GM12878 (cell line): ENCODE measurements at places on chromosomes 7 and 10. TPM values are rescaled to one million over a fixed set of nuclear protein-coding genes. Genes with fewer than 3 reads are reported as not detected.

Gene TMEM139
- not detected in 2 replicates for total RNA-seq

Gene ASNS
- 64.5 and 64.6 TPM in 2 replicates for total RNA-seq

Gene SLC16A12
- total RNA-seq: not detected in 2 replicates

DNA sequence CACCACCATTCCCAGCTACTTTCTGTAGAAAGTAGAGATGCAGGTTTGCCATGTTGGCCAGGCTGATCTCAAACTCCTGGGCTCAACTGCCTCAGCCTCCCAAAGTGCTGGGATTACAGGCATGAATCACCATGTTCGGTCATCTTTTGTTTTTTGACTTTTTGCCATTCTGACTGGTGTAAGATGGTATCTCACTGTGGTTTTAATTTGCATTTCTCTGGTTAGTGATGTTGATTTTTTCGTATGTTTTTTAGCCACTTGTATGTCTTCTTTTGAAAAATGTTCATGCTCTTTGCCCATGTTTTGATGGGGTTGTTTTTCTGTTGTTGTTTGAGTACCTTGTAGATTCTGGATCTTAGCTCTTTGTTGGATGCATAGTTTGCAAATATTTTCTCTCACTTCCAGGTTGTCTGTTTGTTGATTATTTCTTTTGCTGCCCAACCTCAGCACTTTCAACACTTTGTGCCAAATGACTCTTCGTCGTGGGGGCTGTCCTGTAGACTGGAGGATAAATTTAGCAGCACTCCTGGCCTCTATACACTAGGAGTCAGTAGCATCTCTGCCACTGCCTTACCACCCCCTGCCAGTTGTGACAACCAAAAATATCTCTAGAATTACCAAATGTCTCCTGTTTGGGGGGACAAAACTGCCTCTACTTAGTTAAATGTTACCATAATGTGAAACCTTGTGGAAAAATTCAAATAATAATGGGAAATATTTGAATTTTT is 6.5 kb upstream of the CPED1 start:
- H3K36me3 ChIP-seq: no peaks in the 10 kb centered on the region
- H3K4me1 ChIP-seq: no peaks in the 10 kb centered on the region
- no peak for DNase-seq
- no peaks in the 10 kb centered on the region for H3K27me3 ChIP-seq
- H3K27ac ChIP-seq: no peak overlapping the region
- H3K4me3 ChIP-seq: no peak overlapping the region

- no peak overlapping the region for H3K27ac ChIP-seq
- H3K27me3 ChIP-seq: no peaks in the 10 kb centered on the region
- no peaks in the 10 kb centered on the region for H3K36me3 ChIP-seq
- no peaks in the 10 kb centered on the region for H3K4me1 ChIP-seq
These were observed 181.1 kb downstream of the SDHAF3 start for GRCh38 chr7:97298561-97298960.

DNA sequence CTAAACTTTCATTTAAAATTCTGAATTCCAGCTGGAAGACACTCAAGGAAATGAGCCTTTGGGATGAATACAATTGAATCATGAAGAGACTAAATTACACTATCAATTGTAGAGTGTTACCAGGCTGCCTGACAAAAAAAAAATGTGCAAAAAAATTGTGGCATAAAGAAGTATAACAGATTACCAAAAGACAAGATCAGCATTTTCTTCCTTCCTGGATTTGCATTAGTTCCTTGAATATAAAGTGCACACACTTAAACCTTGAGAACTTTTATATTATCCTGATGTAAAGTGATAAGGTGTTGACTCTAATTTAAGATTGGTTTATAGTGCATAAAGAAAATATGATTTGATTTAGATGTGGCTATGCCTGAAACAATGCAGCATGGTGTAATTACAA is 412.7 kb upstream of the KLF6 start:
- H3K4me1 ChIP-seq: no peaks in the 10 kb centered on the region
- H3K36me3 ChIP-seq: no peaks in the 10 kb centered on the region
- no peak for DNase-seq

- H3K27ac ChIP-seq: no peak overlapping the region
- no peak for DNase-seq
- no peaks in the 10 kb centered on the region for H3K36me3 ChIP-seq
- no peak overlapping the region for H3K4me3 ChIP-seq
- peaks cover 21% of the 10 kb centered on the region for H3K4me1 ChIP-seq
These were observed 1.0 kb downstream of the CPED1 start for GRCh38 chr7:120989257-120990220.

DNA sequence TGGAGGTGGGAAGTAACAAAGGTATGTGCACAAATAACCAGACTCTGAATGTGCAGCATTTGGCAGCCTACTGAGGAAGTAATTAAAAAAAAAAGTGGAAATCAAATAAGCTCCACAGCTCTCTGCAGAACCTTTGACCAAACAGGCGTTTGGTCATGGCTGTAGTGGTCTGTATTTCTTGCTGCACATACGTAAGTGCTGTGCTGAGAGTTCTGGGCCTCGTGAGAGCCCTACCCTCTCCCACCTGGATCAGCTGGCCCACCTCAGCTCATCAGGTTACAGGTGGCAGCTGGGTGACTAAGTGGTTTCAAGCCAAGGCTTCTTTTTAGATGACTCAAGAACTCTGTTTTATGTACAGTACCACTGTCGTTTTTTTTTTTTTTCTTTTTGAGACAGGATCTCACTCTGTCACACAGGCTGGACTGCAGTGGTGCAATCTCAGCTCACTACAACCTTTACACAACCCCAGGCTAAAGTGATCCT is 178.2 kb upstream of the KLF6 start:
- peaks cover 2% of the 10 kb centered on the region; the same call in 1 of the 2 replicates for H3K27me3 ChIP-seq
- H3K4me3 ChIP-seq: no peak overlapping the region
- H3K4me1 ChIP-seq: no peaks in the 10 kb centered on the region
- H3K36me3 ChIP-seq: no peaks in the 10 kb centered on the region
- no peak for DNase-seq

DNA sequence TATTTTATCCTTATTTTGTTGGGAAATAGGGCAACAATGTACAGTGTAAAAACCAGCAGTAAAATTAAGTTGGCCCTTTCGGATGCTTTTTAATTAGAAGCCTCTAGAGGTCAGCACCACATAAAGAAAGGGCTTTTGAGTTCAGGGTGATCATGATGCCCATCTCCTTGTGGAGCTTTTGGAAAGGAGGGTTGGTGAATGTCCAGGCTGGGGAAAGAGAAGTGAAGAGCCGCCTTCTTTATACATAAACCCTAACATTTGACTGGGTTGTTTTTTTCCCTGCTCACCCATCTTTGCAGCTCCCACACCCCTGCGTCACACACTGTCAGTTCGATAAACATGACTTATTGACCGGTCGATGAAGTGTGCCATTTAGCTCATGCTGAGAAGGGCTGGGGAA is 29.8 kb downstream of the MTURN start:
- no peak overlapping the region for H3K27ac ChIP-seq
- H3K27me3 ChIP-seq: no peaks in the 10 kb centered on the region
